ENCODE measurements at places on chromosomes 7 and 10.
A peak's percentile ranks its signal among the peaks of the same experiment; 100 is the strongest.

DNA sequence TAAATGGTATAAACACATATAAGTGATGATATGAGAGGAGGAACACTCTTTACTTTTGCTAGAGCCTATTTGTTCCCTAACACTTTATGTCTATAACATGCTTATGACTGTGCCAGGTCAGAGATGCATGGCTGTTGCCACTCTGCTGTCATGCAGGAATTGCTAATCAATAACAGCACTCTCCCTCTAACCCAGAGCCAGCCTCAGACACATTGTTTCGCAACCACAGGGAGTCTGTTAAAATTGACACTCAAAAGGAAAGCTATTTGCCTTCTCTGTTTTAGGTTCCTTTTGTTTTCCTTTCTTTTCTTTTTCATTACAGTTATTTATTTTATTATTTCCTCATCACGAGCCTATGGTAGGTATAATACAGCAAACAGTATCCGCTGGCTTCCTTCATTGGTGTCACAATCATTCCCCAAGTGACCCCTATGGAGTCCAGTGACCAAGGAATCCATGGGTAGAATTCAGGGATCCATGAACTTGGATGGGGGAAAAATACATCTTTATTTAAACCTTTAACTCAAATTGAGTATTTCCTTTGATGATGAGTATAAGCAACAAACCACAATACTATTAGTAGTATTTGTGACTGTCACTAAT, 6.8 kb downstream of the PON2 start:
- DNase-seq = no peak

- no peak for DNase-seq
Observed at GRCh38 chr7:50826371-50827172, 43.9 kb upstream of the GRB10 start.

DNA sequence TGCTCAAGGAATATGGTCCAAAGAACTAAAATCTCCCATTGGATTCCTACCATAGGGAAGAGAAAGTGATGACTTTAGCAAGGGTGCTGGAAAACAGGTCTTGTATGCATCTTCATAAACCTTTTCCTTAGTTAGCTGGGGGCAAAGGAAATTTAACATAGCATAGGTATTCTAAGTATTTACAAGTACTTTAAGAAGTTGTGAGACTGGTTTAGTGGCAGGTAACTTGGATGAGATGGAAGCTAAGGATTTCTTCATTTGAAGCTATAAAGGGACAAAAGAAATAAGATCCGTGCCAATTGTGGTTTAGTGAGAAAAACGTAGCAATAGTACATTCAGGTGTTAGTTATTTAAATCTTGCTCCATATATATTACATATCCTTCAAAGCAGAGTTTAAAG, 183.4 kb upstream of the TCF7L2 start:
- DNase-seq = no peak

DNA sequence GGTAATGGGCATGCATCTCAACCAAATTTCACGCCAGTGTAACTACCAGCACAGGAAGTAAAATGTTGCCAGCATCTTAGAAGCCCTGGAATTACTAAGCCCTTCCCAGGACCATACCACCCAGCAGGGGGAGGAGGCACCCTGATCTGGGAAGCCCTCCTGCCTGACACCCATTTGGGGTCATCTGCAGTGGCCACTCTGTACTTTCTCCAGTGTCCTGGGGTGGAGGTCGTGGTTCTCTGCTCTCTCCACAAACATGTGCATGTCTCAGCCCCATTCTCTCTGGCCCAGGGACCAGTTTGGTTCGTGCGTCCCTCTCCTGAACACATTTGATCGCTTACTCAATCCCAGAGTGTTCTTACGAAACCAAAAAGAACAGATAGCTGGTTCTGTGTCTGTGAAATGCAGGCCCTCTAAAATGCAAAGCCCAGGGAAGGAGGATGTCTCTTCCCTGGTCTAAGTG, 9.4 kb upstream of the LRRC27 start:
- DNase-seq = no peak

GRCh38 chr10:43959364-43960134, 310.9 kb upstream of the ZNF32 start:
- no peak for DNase-seq

- no peak for DNase-seq
Observed at GRCh38 chr10:132541601-132542011, 4.0 kb downstream of the INPP5A start.

DNA sequence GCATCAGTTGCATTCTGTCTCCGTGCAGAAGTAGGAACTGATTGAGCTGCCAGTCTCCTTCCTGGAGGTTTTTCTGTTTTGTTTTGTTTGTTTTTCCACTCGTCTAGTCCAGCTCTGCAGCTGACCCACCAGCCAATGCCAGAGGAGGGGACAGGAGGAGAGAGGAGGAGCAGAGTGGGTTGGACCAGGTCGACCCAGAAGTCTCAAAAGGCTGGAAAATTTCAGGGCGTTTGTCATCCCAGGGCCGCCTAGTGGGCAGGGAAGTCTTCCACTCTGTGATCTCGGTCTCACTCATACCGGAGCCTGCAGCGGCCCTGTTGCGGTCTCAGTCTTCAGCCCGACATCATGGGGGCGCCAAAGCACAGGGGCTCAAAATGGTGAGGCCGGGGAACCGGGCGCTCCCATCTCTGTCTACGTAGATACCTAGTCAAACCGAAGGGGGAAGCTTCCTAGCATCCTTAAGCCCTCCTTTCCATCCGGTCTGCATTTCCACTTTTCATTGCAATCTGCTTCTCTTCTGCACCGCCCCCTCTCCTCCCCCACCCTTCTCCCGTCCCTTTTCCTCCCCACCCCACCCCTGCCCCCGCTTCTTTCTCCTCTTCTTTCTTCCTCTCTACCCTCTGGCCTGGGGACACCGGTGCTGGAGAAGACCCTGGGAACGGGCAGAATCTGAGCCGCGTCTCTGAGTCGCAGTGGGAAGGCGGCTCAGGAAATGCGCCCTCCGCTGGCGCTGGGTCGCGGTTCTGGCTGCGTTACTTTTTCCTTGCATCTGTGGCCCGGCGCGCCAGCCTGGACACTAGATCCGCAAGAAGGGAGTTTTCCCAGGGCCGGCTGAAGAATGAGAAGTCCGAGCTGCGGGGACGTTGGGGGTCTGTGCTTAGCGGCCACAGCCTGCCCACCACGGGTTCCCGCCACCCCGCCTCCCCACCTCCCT, 16.2 kb upstream of the PAX2 start:
- DNase-seq = peak; percentile 39

- DNase-seq = no peak
Observed at GRCh38 chr10:96025566-96025965, 17.8 kb upstream of the CCNJ start.

DNA sequence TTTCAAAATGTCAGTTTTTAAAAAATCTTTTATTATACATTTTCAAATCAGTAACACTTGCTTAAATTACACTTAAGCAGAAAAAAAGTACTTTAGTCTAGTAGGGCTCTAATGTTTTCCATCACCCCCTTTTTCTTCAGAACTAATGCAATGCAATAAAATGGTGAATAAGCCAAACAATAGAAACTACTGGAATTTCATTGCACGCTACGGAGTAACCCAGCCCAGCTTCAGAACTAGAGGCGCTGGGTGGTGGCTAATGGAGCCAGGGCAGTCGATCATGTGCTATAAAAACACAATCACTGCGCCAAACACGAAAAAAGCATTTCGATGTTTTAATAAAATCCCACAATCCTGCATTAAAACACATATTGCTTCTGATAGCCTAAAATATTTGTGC, 59.9 kb upstream of the ODAD2 start:
- DNase-seq = no peak

DNA sequence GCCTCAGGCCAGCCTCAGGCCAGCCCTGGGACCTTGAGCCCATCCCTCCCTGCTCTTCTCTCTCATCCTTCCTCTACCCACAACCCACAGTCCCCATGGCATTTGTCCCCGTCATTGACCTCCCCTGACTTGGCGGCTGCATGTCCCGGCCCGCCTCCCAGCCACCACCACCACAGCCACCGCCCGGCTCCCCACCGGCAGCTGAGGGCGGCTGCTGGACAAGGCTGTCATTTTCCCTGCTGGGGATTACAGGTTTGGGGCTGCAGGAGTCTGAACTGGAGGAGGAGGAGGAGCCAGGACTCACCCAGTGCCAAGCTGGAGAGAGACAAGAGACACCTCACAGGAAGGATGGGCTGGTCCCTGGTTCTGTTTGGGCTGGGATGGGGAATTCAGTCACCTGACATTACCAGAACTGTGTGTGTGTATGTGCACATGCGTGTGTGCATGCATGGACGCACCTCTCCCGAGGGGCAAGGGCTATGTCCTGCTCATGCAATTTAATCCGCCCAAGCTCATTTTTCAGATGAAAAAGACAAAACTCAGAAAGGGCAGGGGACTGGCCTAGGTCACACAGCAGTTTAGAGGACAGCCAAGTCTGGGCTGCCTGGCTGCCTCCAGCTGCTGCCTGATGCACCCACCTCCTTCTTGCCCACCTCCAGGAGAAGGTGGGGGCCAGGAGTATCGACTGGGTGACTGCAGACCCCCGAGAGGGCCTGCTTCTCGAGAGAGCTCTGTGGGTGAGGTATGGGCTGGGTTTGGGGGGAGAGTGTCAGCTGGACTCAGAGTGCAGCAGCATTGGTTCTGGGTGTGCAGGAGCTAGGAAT, 113.1 kb downstream of the ZMIZ1 start:
- DNase-seq = no peak

DNA sequence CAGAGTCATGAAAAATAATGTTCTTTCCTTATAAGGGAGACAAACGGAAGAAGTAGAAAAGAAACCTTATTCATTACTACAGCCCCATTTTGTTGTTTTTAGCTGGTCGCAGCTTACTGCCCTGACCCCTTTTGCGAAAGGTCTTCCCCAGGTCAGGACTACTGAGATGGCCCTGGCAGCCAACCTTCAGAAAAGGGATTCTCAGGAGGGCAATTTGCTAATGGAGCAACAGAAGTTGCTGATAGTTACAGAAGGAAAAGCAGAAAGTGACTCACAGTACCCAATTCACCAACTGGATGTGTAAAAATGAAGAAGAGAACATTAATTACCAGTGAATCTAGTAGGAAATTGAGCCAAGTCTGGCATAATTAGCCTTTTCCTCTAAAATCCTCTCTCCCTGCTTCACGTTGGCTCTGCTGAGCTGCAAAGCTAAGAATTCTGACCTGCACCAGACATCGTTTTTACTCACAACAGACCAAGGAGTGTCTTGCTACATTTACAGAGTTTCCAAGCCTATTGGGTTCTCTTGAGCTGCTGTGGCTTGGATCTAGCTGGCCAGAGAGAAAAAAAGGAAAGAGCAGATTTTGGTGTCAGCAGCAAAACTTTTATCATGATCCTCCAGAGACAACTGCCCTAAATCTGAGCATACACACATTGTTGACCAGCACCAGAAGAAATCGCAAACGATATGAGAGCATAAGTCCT, 499.9 kb upstream of the FZD8 start:
- no peak for DNase-seq
